NCI-H446 (cell line): ENCODE measurements at places on chromosomes 3 and 15.

- no peak for DNase-seq
Measured at GRCh38 chr3:163327086-163327485, 1751.2 kb downstream of the SI start.

DNA sequence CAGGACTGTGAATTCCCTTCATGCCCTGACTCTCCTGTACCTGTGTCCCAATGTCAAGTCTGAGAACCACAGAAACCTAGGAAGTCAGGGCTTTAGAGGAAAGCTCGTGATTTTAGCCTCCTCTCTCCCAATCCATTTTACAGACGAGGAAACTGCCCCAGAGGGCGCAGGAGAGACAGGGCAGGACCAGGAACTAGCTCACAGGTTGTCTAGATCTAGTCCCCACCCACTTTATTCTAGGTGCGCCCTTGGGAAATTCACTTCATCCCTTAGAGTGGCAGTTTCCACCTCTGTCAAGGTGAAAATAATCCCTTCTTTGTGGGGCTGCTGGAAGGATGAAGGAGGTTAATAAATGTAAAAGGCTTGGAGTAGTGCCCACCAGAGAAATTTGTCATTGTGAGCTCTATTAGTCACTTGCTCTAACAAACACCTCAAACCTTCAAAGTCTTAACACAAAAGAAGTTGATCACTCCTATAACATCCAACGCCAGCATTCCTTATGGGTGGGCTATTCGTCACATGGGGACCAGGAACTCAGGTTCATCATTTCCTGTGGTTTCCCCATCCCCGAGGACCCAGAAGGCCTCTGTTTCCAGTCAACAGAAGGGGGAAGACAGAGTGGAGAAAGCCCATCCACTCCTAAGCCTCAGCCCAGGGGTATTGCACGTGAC is 282.3 kb downstream of the XXYLT1 start:
- DNase-seq = no peak

GRCh38 chr3:33438284-33438668 is 1.9 kb downstream of the UBP1 start:
- no peak for DNase-seq

GRCh38 chr3:170418422-170419398 is at the start of gene CLDN11:
TSS of gene CLDN11 (plus strand) at chr3:170418868. CDS start at chr3:170419067, 199 bp downstream.
- no peak for DNase-seq

- DNase-seq = no peak
Measured at GRCh38 chr3:177977381-177978158, 558.7 kb upstream of the KCNMB2 start.

DNA sequence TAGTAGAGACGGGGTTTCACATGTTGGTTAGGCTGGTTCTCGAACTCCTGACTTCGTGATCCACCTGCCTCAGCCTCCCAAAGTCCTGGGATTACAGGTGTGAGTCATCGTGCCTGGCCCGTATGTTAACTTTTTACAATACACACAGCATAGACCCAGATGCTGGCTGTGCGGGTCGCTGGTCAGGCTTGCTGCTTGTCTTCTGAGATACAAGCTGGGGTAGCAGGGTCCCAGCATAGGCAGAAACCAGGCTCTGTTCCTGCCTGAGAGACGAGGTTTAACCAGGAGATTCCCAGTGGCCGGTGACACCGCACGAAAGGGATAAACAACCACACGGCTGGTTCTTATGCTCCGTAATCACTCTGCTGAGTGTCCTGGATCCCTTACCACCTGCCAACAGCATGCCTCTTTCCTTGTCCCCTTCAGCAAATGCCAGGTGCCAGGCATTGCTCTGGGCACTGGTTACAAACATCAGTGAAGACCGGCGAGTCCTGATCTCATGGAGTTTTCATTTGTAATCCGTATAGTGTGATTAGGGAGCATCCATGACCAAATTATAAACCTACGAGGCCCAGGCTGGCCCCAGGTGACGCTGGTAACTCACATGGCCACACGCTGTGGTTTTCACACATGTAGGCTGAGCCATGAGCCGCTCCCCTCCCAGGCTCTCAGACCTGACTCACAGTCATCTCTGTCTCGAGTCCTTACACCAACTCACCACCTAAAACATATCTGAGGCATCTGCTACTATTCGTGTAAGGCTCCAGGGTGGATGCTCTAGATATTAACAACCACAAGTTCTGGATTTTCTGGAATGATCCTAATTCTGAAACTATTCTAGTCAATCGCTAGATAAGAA is 125.7 kb downstream of the PDZRN3 start:
- DNase-seq = no peak

GRCh38 chr3:118793176-118793575 is 241.5 kb downstream of the IGSF11 start:
- DNase-seq = no peak

DNA sequence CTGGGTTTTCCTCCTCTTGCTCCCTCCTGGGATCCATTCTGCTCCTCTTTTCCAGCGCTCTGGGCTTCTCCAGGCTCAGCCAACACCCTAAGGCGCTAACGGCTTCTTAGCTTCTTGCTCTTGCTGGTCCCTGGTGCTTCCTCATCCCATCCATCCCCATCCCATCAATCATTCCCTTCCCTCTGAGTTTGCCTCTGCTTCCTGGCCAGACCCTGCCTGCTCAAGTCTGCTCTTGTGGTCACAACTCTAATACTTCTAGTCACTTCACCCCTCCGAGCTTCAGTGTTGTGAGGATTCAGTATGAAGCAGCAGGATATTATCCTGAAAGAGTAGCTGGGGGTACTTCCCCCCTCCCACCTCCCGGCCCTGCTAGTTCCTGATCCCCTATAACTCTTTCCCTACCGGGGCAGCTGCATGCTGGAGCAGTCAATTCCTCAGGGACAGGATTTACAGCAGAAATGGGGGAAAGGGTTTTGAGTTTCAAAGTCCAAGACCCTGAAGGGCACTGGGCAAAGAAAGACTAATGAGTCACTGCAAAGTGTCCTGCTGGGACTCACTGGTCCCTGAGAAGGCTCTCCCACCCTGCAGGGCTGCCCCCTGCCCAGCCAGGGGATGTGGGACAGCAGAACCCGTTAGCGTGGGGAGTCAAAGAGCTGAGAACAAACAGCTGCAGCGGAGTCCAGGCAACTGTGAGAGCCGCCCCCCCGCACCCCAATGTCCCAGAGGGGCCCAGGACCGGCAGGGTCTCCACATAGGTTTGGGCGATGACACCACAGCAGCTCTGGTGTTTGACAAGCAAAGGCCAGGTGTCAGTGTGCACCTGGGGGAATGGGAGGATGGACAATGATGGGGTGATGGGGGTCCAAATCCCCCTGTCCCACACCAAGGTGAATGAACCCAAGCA is 2.3 kb upstream of the SYNM start:
- no peak for DNase-seq

GRCh38 chr3:47082519-47082918 is 81.4 kb downstream of the SETD2 start:
- no peak for DNase-seq

DNA sequence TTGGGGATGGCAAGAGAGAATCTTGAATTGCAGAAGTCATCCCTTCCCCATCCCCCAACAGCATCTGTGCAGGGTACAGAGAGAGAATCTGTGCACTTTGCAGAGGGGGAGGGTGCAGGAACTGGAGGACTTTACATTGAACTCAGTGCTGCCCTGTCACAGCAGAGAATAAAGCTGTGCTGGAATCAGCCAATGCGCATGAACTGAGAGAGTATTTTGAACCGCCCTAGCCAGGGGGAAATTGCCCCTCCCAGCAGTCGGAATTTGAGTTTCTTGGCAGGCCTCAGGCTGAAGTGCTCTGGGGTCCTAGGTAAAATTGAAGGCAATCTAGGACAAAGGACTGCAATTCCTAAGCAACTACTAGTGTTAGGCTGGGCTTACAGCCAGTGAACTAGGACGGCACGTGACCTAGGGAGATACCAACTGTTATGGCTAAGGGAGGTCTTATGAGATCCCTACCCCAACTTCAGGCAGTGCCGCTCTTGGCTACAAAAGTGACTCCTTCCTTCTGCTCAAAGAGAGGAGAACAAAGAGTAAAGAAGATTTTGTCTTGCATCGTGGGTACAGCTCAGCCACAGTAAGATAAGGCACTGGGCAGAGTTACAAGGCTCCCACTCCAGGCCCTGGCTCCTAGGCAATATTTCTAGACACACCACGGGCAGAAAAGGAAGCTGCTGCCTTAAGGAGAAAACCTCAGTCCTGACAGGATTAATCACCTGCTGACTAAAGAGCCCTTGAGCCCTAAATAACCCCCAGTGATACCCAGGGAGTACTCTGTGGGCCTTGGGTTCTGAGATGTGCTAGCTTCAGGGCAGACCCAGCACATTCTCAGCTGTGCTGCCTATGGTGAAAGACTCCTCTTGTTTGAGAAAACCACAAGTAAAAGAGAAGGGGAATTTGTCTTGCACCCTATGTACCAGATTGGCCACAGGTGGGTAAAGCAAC is 300.5 kb upstream of the ALCAM start:
- DNase-seq = peak; percentile 10

- DNase-seq = no peak
Measured at GRCh38 chr3:182597621-182598041, 195.7 kb upstream of the ATP11B start.

DNA sequence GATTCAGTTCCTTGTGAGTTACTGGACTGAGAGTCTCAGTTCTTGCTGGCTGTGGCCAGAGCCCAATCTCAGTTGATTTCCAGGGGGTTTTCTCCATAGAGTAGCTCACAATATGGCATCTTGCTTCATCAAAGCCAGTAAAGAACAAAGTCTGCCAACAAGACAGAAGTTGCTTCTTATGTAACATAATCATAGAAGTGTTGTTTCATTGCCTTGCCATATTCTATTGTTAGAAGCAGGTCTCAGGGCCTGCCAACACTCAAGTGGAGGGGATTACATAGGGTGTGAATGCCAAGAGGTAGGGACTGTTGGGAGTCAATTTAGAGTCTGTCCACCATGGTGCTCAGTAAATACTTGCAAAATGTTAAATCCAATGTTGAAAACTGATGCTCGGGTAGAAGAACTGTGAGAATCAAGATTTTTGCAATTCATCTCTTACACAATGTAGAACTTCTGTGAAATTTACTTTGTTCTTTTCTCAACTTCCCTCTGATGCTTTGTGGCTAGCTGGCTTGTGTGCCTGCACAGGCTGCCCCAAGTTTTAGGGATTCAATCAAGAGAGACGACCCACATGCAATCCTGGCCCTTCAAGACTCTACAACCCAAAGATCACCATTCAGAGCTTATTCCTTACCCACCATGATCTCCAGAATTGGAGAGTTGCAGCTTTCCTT is 13.3 kb upstream of the PXYLP1 start:
- peak; percentile 69 for DNase-seq

DNA sequence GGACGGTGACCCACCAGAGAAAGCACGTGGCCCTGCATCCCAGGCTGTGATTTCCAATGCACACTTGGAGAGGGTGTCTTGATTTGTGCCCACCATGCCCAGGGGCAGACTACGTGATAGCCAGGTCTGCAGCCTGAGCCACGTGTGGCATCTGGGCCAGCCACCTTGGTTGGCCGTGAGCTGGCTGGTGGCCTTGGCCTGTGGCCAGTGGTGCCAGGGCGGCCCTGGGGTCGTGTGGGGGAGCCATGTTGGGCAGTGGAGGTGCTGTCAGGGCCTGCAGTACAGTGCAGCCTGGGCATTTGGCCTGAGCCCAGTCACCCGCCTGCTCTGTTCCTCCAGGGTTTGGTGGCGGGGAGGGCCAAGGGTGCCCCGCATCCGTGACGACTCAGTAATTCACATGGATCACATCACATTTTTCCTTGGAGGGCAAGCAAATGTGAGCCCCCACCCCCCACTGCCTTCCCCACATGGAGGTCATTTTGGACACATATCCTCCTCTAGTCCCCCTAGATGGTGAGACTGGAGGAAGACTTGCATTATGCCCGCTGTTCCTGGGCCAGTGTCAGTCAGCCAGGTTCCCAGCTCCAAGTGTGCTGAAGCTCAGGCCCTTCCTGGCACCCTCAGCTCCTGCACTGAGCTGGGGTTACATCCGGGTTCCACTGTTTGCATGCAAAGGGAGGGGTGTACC is 201.4 kb downstream of the UBE3A start:
- DNase-seq = no peak

DNA sequence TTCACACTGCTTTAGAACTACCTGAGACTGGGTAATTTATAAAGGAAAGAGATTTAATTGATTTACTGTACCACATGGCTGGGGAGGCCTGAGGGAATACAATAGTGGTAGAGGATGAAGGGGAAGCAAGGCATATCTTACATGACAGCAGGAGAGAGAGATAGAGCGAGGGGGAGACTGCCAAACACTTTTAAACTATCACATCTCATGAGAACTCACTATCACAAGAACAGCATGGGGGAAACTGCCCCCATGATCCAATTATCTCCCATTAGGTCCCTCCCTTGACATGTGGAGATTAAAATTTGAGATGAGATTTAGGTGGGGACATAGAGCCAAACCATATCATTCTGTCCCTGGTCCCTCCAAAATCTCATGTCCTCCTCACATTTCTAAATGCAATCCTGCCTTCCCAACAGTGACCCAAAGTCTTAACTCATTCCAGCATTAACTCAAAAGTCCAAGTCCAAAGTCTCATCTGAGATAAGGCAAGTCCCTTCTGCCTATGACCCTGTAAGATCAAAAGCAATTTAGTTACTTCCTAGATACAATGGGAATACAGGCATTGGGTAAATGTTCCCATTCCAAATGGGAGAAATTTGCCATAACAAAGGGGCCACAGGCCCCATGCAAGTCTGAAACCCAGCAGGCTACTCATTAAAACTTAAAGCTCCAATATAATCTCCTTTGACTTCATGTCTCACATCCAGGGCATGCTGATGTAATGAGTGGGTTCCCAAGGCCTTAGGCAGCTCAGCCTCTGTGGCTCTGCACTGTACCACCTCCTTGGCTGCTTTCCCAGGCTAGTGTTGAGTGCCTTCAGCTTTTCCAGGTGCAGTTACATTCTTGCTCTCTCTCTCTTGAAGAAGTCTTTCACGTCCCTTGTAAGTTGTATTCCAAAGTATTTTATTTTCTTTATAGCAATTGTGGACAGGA is 481.7 kb upstream of the TGFBR2 start:
- DNase-seq = no peak

DNA sequence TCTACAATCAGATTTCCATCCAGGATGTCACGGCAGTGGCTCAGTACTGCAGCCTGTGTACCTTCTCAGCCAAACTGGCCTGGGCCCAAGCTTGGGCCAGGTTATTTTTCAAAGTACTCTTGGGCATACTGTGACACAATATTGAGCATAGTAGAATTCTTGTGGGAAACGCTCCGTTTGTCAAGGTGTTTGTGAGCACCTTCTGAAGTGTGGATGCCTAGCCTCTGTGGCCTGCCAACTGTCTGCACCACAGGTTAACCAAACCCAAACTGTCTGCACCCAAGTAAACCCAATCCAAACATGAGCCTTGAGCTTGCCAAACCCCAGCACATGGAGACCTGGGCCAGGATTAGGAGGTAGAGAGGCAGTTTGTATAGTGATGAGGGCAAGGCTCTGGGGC is 25.4 kb downstream of the CTDSPL start:
- DNase-seq = no peak

DNA sequence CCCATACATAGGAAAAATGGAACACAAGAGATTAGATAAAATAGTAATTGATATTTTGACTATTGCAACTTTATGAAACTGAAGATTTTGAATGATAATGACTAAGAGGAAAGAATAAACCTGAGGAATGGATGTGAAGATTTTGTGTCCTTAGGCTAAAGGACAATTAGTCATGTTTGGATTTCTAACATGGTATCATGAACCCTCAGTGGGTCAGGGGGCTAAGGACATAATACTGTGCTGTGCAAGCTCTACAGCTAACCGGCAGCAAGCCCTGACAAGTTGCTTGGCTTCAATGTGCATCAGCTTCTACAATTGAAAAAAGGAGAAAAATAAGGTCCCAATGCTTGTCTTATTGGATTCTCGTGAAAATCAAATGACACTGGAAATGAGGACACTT is 491.0 kb downstream of the MECOM start:
- no peak for DNase-seq
